ENCODE measurements at places on chromosomes 11 and 22. TPM values are rescaled to one million over a fixed set of nuclear protein-coding genes. Genes with fewer than 3 reads are reported as not detected.

The MRGPRE gene
- not detected for total RNA-seq

The PIM3 gene
- total RNA-seq: 41.3 TPM

The OR51I1 gene
- total RNA-seq: not detected

The VSIG2 gene
- not detected for total RNA-seq

The EHF gene
- not detected for total RNA-seq

The APOBEC3C gene
- total RNA-seq: 19.0 TPM

The OR5P2 gene
- not detected for total RNA-seq

The SCN2B gene
- total RNA-seq: 0.16 TPM

The FOLR1 gene
- not detected for total RNA-seq

The BIK gene
- total RNA-seq: not detected

The APOBEC3H gene
- total RNA-seq: not detected

The PIH1D2 gene
- 0.32 TPM for total RNA-seq

The SEPTIN3 gene
- total RNA-seq: not detected

The OR52I2 gene
- total RNA-seq: not detected

The SLC25A18 gene
- total RNA-seq: 0.16 TPM

The OR5A2 gene
- not detected for total RNA-seq

The OOSP2 gene
- total RNA-seq: not detected

The PAX6 gene
- total RNA-seq: not detected

The BATF2 gene
- total RNA-seq: 0.16 TPM

The KRTAP5-1 gene
- not detected for total RNA-seq

The FOXRED2 gene
- total RNA-seq: 3.9 TPM

The TIMP3 gene
- total RNA-seq: 25.8 TPM

The KREMEN1 gene
- total RNA-seq: 6.9 TPM

The SHISAL1 gene
- total RNA-seq: 7.5 TPM

The RAG2 gene
- total RNA-seq: not detected

The SPA17 gene
- total RNA-seq: 6.3 TPM

The RFPL1 gene
- total RNA-seq: not detected

The ADM gene
- 1,020 TPM for total RNA-seq

The CHRM1 gene
- total RNA-seq: not detected
